ENCODE measurements at places on chromosomes 2 and 18.
A peak's percentile ranks its signal among the peaks of the same experiment; 100 is the strongest.

- no peaks in the 10 kb centered on the region for H3K36me3 ChIP-seq
- no peak for DNase-seq
- H3K4me3 ChIP-seq = no peak overlapping the region
- no peaks in the 10 kb centered on the region for H3K27me3 ChIP-seq
- no peaks in the 10 kb centered on the region for H3K4me1 ChIP-seq
Measured at GRCh38 chr2:224331698-224332097, 70.2 kb downstream of the FAM124B start.

GRCh38 chr18:57974585-57975265 is 69.3 kb upstream of the NEDD4L start:
- no peak overlapping the region for H3K27ac ChIP-seq
- no peaks in the 10 kb centered on the region for H3K27me3 ChIP-seq
- DNase-seq = no peak
- peaks cover 7% of the 10 kb centered on the region for H3K4me1 ChIP-seq
- H3K36me3 ChIP-seq = no peaks in the 10 kb centered on the region
- no peak overlapping the region for H3K4me3 ChIP-seq

DNA sequence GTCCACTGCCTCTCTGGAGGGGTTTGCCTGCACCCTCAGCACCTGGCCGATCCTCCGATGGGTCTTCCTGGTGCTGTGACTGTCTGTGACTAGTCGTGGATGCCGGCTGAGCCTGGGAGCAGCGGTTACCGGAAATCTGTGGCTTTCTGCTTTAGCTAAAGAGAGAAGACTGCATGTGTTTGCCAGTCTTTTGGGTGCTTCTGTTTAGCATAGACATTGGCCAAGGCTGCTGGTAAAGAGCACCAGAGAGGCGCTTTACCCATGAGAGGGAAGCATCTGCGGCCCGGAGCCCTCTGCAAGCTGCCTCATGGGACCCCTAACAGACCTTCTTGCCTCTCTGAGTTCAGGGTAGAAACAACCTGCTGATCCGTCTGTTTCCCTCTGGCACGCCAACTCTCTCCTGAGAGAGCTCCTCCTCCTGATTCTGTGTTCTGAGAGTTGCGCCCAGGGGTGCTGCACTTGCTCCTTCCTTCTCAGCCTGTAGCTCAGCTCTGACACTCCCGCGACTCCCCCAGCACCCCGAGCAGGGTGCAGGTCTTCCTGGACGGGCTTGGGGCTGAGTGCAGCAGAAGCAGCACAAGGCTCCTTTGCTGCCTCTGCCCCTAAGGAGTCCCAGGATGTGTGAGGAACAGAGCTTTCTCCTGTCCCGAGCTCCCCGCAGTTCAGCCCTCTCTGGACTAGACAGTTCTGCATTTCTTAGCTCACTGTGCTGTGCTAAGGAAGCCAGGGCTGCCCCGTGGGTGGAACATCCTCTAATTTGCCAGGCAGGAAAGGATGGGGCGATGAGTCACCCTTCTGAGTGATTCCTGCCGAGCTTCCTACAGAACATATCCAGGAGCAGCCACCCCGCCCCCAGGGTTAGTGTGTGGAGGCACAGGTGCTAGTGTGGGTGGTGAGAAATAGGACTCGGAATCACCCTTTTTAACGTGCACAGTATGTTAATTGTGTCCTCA is 203.2 kb downstream of the SH3RF3 start:
- peak overlapping the region; percentile 83 for H3K27ac ChIP-seq
- no peaks in the 10 kb centered on the region for H3K27me3 ChIP-seq
- H3K36me3 ChIP-seq = no peaks in the 10 kb centered on the region
- peak; percentile 29 for DNase-seq

GRCh38 chr18:72637299-72637698 is 93.2 kb upstream of the CBLN2 start:
- no peak overlapping the region for H3K4me3 ChIP-seq
- no peak overlapping the region for H3K27ac ChIP-seq
- no peaks in the 10 kb centered on the region for H3K27me3 ChIP-seq

DNA sequence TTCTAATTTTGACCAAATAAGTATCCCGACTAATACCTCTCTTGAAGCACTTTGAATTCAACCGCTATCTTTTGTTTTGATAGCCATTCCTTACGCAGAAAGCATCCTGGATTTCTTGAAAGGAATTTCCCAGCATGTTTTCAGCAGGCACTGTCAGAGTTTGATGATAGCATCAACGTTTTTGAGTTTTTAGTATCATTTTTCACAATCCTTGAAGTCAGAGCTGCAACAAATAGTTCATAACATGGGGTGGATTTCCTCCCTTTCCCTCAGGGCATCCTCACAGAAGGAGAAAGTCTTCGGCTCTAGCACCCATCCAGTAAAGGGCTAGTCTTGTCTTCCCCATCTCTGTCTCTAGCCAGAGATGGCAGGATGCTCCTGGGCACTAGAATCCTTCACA is 46.2 kb downstream of the ANKRD44 start:
- DNase-seq = no peak
- H3K4me3 ChIP-seq = no peak overlapping the region
- no peak overlapping the region for H3K27ac ChIP-seq

GRCh38 chr2:60861736-60862135 is 19.6 kb upstream of the REL start:
- no peak overlapping the region for H3K4me3 ChIP-seq
- H3K4me1 ChIP-seq = no peaks in the 10 kb centered on the region
- no peak overlapping the region for H3K27ac ChIP-seq
- no peak for DNase-seq

DNA sequence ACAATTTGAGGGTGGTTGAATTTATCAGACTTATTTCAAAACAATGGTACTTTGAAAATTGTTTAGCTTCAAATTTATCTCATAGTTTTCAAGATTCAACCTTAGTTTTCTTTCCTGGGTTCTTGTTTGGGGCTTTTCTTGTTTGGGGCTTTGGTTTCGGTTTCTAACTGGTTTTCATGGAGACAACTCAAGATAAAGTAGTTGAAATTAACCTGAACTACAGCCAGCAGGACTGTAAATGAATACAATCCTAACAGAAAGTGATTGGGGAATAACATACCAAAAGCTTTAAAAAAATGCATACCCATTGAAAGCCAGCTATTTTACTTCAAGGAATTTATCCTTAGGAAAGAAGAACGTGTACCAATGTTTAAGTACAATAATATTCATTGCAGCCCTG is 133.5 kb upstream of the SLC14A2 start:
- H3K27me3 ChIP-seq = no peaks in the 10 kb centered on the region
- H3K27ac ChIP-seq = no peak overlapping the region
- no peak for DNase-seq
- no peaks in the 10 kb centered on the region for H3K36me3 ChIP-seq

GRCh38 chr2:173187941-173188788 is 112.5 kb downstream of the MAP3K20 start:
- no peak for DNase-seq
- H3K27me3 ChIP-seq = no peaks in the 10 kb centered on the region
- no peaks in the 10 kb centered on the region for H3K36me3 ChIP-seq
- no peak overlapping the region for H3K4me3 ChIP-seq

- no peak overlapping the region for H3K27ac ChIP-seq
- no peak overlapping the region for H3K4me3 ChIP-seq
- DNase-seq = no peak
- peaks cover 4% of the 10 kb centered on the region for H3K27me3 ChIP-seq
Measured at GRCh38 chr2:71884303-71885042, 263.2 kb downstream of the CYP26B1 start.

DNA sequence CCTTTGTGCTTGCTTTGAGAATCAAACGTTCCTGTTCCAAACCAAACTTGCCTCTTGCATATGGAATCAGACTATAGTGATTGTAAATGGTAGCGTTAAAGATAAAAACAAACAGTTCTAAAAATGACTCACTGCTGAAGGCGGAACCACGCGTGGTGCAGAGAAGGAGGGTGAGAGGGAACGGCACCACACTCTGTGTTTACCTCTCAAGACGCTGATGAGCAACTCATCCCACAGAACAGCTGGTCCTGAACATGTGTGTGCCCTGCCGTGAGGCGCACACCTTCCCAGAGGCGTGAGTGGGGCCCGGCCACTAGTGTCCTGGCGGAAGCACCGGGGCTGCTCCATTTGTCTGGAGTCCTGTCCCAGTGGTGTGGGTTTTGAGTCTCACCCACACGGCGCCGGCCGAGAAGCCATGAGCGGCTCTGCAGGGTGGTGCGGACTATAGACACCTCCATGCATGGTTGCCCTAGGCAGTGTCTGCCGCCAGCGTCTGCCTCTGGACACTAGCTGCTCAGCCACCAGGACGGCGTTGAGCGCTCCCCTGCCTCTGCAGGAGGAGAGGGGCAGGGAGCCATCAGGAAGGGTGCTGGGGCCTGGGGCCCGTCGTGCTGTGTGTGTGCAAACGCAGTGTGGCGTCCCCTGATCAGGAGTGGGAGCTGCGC is 52.1 kb downstream of the NFATC1 start:
- DNase-seq = no peak
- no peaks in the 10 kb centered on the region for H3K4me1 ChIP-seq
- no peaks in the 10 kb centered on the region for H3K27me3 ChIP-seq
- H3K27ac ChIP-seq = no peak overlapping the region
- H3K36me3 ChIP-seq = peaks cover 43% of the 10 kb centered on the region

- no peaks in the 10 kb centered on the region for H3K27me3 ChIP-seq
- no peaks in the 10 kb centered on the region for H3K36me3 ChIP-seq
- H3K4me3 ChIP-seq = no peak overlapping the region
- DNase-seq = no peak
- H3K4me1 ChIP-seq = peaks cover 35% of the 10 kb centered on the region
Measured at GRCh38 chr2:9106338-9107167, 100.1 kb upstream of the ASAP2 start.

GRCh38 chr2:236261452-236261851 is 2.8 kb downstream of the ASB18 start:
- H3K27ac ChIP-seq = no peak overlapping the region
- H3K4me1 ChIP-seq = no peaks in the 10 kb centered on the region
- DNase-seq = no peak
- H3K36me3 ChIP-seq = no peaks in the 10 kb centered on the region
- H3K27me3 ChIP-seq = no peaks in the 10 kb centered on the region

GRCh38 chr2:228847684-228848083 is 423.4 kb downstream of the PID1 start:
- no peak overlapping the region for H3K4me3 ChIP-seq
- no peak overlapping the region for H3K27ac ChIP-seq
- no peaks in the 10 kb centered on the region for H3K27me3 ChIP-seq
- H3K36me3 ChIP-seq = no peaks in the 10 kb centered on the region

DNA sequence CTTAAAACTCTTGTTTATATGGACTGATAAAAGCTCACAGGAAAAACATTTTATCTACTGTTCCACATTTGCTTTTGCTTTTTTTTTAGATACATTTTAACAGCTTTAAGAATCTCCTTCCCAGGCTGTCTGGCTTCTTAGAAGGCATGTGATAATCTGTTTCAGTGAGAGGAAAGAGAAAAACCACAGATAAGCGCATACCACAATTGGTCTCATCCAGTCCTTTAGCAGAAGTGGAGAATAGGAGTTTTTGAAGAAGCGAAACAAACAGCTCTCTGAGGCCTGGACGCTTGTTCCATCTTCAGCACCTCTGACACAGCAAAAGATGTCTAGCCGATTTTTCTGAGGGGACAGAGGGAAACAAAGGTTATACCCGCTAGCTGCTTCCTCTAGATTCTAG is 37.6 kb downstream of the RMC1 start:
- no peaks in the 10 kb centered on the region for H3K4me1 ChIP-seq
- no peaks in the 10 kb centered on the region for H3K27me3 ChIP-seq
- peaks cover 43% of the 10 kb centered on the region for H3K36me3 ChIP-seq
- no peak for DNase-seq
- no peak overlapping the region for H3K27ac ChIP-seq

DNA sequence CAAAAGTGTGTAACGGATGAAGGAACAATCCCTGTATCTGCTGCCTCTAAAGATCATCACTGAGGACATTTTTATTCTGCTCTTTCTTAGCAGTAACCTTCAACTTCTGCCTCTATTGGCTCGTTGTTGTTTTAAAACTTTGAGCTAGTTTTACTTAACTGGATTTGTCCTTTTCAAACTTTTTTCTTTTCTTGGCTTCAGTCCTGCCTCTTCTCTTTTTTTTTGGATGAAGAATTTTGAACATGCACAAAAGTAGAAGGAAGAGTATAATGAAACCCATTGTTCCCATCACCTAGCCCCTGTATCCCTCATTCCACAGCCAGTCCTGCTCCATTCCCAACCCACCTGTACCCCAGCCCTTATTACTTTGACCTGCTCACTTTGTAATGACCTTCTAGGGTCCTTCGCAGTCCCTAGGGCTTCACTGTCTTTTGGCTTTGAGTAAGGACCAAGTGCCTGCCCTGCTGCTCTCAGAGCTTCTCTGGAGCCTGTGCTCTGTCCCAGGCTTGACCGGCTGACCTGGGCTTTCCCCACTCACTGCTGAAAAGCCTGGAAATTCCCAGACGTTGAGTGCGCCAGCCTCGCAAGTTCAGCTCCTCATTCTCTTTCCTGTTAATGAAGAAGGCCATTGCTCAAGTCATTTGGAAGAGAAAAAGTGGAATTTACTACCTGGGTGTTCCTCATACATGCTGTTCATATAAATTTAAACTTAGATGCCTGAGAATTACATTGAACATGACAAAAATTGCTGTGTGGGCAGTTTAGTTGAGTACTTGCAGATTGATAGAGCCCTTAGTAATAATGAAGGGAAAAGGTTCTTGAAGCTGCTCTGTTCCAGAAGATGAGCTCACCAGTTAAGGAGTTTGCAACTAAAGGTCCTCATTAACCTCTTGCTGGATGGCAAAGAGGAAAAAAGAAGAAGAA is 149.3 kb upstream of the ALPP start:
- H3K27me3 ChIP-seq = no peaks in the 10 kb centered on the region
- H3K4me1 ChIP-seq = peaks cover 5% of the 10 kb centered on the region
- H3K4me3 ChIP-seq = no peak overlapping the region
- no peak for DNase-seq
- no peak overlapping the region for H3K27ac ChIP-seq

DNA sequence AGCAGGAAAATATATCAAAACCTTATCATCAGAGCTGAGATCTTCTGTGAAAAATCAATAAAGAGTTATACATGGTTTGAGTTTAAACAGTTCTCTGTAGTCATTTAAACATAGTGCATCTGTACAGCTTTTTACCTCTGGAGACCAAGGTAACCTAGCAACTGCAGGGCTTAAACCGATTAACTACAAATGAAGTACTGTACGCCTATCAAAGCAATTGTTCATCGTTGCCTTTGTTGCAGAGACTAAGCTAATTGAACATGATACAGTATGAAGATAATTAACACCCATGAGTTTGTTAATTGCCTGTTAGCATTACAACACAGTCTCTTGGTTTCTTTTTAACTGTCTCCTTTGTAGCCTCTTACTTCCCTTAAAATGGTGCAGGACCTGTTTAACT is 147.9 kb downstream of the LNPK start:
- no peaks in the 10 kb centered on the region for H3K36me3 ChIP-seq
- no peaks in the 10 kb centered on the region for H3K4me1 ChIP-seq
- no peak overlapping the region for H3K4me3 ChIP-seq
- no peak overlapping the region for H3K27ac ChIP-seq
- no peak for DNase-seq
- H3K27me3 ChIP-seq = no peaks in the 10 kb centered on the region

DNA sequence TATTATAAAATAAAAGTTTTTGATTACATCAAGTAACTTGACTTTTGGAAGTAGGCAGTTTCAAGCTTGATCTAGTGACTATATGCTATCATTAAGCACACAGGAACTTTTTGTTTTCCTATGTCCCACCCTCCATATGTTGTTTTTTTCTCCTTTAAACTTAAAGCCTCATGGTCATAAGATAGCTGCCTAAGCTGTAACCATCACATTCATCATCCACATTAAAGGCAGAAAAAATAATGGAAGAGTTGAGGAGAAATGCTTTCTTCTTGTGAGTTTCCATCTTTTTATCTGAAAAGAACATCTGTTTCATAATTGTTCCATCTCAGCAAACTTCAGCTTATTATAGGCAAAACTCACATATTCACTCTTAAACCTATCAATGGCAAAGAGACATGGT is 630.4 kb downstream of the STK39 start:
- H3K27me3 ChIP-seq = no peaks in the 10 kb centered on the region
- no peak for DNase-seq
- H3K36me3 ChIP-seq = no peaks in the 10 kb centered on the region
- H3K4me1 ChIP-seq = no peaks in the 10 kb centered on the region
- H3K27ac ChIP-seq = no peak overlapping the region

Measured in esophagus squamous epithelium (tissue), 5 donors.